ENCODE measurements at places on chromosomes 5 and 9.

DNA sequence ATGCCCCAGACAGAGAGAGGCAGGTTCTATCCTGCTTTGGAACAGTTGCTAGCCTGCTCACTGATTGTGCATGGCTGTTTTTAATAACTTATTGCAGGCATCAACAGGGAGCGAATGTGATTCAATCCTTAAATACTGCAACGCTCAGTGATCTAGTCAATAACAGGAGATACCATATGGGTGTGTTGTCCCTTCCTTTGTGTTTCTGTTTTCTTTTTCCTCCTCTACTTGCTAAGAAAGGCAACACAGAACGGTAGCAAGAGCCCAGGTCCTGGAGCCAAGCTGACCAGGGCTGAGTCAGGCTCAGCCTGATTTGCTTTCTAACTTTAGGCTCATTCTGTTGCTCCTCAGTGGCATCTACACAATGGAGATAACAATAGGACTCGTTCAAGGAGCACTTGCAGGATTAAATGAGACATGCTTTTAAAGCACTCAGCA lies 98.6 kb upstream of the EQTN start:
- DNase-seq = peak; percentile 41

DNA sequence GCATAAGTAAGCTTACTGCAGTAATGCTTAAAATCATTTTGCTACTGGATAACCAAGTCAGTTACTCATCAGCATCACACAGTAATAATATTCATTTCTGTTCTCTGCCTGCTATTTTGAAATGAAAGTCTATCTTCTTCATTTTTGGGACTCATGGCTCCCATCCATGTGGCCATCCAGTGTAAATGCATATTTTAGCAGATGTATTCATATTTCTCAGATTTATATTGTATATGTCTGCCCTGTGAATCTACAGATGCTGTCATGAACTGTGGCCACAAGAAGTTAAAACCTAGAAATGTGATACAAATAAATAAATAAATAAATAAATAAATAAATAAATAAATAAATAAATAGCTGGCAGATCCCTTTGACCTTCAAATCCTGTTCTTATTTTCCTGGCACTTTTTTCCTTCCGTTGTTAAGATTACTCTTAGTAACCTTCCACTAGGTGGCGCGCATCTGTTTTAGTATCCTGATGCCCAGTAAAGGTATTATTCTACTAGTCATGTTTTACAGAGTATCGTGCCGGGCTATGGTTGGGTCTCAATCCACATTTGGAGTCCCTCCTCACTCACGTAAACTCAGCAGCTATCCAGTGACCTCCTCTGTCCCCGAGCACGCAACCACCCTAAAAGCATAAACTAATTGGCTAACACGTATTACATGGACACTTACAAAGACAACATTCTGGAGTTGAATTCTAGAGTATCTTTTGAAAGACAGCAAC lies 79.2 kb upstream of the IL7R start:
- DNase-seq = peak; percentile 86

DNA sequence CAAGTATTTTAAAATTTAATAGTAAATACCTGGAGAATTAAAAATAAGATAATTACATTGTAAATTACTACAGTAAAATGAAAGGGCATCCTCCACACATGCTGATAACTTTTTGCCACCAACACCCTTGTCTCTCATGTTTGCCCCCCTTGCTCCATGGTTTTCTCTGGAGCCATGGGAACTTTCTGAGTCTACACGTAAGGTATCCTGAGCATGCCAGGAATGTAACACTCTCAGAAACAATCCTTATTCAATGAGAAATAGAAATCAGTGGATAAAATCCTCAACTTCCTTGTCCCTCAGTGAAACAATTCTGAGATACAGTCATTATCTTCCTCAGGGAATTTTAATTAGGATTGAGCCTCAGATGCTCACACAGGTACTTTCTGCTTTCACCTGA lies 108.9 kb downstream of the IZUMO3 start:
- DNase-seq = peak; percentile 15

DNA sequence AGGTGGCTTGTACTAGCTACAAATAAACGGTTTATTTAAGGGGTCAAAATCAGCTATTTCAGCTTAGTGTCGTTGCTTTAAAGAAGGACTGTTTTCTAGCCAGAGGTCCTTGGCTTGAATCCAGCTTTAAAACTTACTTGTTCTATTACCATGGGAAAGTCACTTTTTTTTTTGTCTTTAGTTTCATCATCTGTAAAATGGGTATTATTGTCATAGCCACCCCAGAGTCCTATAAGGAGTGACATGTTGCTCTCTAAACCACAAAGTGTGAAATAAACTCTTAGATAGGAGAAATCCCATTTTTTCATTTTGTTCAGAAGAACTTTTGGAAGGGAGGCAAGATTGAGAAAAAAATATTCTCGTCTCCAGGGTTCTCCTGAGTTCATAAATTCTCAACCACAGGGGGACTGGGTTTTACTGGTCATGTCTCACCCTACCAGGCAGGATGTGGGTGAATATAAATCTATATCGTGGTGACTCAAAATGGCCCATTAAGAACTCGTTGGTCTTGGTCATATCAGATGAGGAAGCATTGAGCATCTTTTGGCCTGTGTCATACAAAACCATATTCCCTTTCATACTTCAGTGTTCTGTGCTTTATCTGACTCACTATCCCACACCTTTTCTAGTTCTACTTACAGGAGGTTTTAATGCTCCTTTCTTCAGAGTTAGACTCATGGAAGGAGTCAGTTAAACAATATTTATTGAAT lies 202.7 kb upstream of the NR3C1 start:
- DNase-seq = no peak

- DNase-seq = no peak
Observed at GRCh38 chr9:129224618-129225489, 46.8 kb upstream of the IER5L start.

DNA sequence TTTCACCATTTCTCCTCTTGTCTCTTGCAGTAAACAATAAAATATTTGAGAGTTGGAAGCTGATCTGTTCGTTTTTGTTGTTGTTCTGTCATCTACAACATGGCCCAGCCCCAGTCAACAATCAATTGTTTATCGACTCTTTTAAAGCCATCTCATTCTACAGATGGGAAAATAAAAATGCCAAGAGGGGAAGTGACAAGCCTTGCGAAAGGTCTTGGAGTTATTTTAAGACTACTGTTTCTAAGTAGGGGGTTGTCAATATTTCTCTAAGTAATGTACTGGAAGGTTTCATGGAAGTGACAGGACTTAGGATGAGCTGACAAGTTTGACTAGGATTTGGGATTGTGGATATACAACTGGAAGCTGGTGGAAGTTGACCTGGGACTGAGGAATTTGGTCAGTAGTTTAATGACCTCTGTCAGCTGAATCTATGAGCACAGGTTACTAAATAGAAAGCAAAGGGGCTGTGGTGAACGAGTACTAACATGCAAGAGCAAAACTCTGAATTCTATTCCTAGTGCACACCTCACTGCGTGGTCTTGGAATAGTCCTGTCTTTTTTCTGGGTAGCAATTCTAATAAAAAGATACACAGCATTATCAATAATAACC lies 57.5 kb upstream of the ADRB2 start:
- no peak for DNase-seq

DNA sequence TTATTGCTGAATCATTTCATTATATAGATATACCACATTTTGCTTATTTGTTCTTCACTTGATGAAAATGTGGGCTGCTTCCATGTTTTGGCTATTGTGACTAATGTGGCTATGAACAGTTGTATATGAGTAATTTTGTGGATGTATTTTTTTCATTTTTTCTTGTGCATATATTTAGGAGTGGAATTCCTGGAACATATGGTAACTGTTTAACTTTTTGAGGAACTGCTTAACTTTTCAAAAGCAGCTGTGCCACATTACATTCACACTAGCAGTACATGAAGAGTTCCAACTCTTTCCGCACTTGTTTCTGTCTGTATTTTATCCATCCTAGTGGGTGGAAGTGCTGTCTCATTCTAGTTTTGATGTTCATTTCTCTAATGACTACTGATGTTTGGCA lies 67.8 kb downstream of the JAK2 start:
- DNase-seq = no peak

DNA sequence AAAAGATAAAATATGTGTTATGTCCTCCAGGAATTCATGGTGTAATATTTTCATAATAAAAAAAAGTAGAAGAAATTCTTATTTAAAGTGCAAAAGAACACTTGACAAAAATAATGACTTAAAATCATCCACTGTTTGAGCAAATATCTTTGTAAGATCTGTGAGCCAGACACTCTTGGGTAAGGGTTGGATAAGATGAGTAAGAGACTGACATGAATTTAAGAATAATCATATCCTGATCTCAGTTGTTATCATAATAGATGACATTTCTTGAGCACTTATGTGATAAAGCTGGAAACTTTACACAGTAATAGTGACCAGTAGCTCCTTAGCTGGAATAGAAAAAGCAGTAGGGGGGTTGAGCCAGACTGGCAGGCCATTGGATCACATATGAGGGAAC lies 40.0 kb upstream of the ADRB2 start:
- no peak for DNase-seq

GRCh38 chr9:132575811-132576210 lies 6.6 kb upstream of the BARHL1 start:
- no peak for DNase-seq

- DNase-seq = peak; percentile 61
Observed at GRCh38 chr9:77475641-77476473, 172.3 kb downstream of the GNA14 start.

DNA sequence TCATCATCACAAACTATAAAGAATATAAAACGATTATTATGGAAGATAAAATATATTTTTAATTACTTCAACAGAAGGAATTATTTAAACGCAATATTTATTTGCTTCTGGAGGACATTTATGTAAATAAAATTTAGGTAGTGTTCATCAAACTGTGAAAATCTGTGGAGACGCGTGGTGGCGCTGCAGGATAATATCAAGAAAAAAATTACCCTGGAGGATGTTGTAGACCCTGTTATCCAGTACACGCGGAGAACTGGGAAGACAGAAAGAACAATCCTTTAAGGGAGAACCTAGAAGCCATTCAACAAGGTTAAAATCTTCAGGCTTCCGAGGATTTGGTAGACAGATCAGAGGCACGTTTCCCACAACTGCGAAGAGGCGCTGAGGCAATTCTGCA lies at the start of gene PCDHB12:
Gene PCDHB12 (plus strand): TSS at position 242 of the 400 bp plus-strand sequence. CDS start 189 bp downstream, outside the sequence.
- DNase-seq = no peak

- peak; percentile 78 for DNase-seq
Observed at GRCh38 chr9:91949946-91950664, at the start of gene ROR2. Gene ROR2, minus strand, starts transcription at chr9:91950228.

DNA sequence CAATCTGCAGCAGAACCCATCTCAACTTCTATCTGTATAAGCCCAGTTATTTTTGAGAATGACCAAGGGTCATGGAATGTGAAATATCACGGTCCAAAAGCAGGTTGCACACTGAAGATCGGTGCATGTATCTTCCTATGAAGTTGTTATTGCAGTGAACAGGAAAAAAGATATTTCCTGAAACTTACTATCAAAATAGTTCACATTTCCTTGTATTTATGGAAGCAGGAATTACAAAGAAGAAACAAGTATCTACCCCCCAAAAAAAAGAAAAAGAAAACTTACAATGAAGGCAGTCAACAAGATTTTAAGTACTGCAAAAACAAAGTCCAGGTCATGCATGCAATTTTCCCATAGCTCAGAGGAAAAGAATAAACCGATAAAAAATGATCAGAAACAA lies 70.0 kb downstream of the MPDZ start:
- no peak for DNase-seq

- peak; percentile 59 for DNase-seq
Observed at GRCh38 chr5:58498340-58498942, 7.2 kb downstream of the GAPT start.

DNA sequence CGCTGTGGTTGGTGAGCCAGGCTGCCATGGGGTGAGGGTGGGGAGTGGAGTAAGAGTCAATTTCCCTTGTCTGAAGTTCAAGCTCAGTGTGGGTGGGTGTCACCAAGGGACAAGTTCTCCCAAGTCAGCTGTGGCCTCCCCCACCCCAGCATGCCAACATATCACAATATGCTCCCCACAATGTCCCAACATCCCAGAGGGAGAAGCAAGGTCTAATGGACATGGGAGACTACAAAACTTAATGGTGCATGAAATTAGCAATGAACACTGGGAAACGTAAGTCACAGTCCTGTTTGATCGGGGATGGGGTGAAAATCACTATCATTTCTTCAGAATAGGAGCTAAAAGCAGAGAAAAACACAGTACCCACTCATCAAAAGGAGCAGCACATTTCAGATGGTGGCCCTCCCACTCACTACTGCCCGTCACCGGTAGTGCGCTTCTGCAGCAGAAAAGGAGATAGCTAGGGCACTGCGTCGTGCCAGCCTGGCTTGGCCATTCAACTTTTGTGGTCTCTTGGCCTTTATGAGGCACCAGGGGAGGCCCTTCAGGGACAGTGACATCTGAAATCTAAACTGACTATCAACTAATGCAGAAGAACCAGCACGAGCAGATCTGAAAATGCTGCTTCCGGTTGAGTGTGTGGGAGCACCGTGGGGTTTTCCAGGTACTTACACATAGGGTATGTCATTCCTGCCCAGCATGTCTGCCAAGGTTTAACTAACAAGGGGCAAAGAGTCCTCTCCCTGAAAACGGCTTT lies 20.5 kb upstream of the NDFIP1 start:
- no peak for DNase-seq

DNA sequence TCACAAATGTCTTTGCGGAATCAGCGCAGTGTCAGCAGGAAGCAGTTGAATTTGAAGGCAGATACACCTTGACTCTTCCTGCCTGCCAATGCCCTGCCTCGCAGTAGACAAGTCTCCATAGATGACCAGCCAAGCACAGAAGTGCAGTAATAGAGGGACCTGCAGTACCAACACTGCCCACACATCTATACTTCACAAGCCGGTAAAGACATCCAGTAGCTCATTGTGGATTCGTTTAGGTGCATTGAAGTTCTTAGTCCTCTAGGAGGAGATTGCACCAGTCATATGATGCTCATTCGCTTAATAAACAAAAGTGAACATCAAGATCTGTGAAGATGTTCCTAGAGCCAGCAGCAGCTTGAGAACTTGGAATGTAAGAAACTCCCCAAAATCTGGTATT lies 7.1 kb upstream of the IFNA2 start:
- DNase-seq = no peak

All from astrocyte of the hippocampus (primary cell).